ENCODE measurements at places on chromosomes 1 and 21.

GRCh38 chr1:154711416-154711815 lies 103.4 kb upstream of the ADAR start:
- DNase-seq, result no peak

DNA sequence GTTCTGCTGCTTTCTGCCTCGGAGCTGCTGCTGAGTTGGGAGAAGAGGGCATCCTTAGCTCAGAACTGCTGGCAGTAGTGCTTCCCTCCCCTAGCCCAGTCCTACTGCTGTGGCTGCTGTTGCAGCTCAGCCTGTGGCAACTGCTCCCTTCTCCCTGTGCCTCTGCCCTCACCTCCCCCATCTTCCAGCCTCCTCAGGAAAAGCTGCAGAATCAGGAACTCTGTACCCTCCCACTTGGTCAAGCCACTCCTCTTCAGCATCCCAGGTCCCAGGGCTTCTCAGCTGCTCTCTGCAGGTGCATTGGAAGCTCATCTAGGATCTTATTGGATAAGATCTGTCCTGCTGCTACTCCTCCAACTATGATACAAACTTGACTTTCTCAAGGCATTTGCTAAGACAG lies 316.7 kb downstream of the BRINP2 start:
- DNase-seq, result no peak

- DNase-seq, result no peak
Measured at GRCh38 chr21:45983981-45984551, 2.5 kb downstream of the COL6A1 start.

GRCh38 chr1:87030740-87031690 lies 116.6 kb downstream of the HS2ST1 start:
- DNase-seq, result no peak

DNA sequence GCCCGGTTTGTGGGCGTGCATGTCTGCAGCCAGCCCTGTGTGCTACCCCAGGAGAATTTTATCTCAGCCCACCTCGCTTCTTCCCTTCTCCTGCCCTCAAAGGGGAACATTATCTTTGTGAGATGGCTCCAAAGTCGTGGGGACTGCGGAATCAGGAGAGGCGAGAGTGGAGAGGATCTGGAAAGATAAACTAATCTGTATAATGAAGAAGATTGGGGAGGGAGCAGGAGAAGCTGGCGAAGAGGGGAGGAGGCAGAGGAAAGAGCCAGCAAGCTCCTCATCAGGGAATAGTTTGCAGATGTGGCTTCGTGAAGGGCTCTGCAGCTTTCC lies 310.3 kb downstream of the MATN1 start:
- DNase-seq, result no peak

DNA sequence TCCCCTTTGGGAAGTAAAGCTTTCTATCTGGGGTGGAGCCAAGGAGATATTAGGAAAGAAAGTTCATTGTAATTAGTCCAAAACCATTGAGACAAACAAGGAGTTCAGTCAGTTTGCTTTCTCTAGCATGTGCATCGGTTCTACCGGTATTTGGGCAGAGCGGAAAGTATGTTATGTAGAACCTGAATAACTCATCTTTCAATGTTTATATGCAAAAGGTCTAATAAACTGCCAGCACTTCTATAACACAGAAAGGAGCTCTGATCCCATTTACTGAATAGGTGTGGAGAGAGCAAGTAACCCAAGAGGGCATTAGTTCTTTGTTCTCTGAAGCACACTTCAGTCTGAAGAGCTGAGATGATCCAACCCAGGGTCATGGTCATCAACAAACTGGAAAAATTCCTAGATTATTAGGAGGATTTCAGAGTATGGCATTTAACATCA lies 3.5 kb downstream of the TGFB2 start:
- no peak for DNase-seq

- DNase-seq, result no peak
Measured at GRCh38 chr1:59364037-59364436, 67.1 kb downstream of the FGGY start.

DNA sequence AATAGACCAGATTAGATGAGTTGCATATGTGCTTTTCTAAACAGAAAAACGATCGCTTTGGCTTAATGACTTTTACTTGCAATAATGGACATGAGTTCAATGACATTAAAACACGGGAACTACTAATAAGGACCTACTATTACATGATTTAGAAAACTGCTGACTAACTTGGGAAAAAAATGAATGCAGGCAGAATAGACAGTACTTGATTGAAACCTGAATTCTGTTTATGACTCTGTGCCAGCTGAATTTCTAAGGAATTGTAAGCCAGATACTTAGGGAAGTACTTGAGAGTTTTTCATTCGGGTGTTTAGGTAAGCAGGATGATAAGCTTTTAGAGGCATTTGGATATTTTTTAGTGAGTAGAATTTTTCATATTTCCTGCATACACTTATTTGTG lies 12.0 kb downstream of the ADGRL2 start:
- DNase-seq, result no peak

DNA sequence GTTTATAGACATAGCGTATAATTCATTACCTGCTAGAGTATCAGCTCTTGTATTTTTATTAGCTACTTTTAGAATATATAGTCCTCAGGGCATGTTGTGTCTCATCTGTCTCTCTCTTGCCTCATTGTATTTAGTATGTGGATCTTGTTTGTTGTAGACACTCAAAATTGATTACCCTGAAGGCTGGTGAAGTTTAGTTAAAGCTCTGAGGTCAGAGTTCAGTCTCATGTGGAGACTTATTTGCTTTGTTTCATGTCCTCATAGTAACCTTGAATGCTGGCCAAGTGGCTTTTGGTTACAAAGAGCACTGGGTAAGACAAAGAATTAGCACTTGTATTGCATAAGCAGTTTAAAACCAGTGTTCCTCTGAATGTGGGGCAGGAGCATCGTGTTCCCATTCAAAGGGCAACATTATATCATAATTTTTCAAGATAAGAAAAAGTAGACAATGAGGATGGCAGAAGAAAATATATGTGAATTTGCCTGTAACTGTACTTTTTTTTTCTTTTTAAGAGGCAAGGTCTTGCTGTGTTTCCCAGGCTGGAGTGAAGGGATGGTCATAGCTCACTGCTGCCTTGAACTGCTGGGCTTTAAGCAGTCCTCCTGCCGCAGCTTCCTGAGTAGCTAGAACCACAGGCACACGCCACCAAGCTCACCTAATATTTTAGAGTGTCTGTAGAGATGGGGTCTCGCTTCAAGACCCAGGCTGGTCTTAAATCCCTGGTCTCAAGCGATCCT lies 17.4 kb downstream of the CNST start:
- DNase-seq, result no peak

DNA sequence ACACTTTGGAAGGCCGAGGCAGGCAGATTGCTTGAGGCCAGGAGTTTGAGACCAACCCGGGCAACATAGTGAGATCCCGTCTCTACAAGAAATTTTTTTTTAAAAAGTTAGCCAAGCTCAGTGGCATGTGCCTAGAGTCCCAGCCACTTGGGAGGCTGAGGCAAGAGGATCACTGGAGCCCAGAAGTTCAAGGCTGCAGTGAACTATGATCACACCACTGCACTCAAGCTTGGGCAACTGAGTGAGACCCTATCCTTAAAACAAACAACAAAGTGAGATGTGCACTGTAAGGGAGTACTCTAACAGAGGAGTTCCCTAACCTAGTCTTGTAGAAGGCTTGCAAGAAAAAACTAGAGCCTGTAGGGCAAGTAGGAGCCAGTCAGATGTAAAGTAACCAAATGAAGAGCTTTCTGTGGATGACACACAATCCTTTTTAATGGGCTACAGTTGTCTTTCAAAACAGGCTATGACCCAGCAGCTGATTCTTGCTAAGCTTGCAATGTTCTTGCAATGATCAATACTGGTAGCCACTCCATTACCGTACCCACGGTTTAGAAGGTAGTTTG lies 38.0 kb upstream of the SRP9 start:
- no peak for DNase-seq

GRCh38 chr1:223860051-223860622 lies 14.4 kb upstream of the TP53BP2 start:
- no peak for DNase-seq

- no peak for DNase-seq
Measured at GRCh38 chr1:11906870-11907269, 19.4 kb downstream of the KIAA2013 start.

- no peak for DNase-seq
Measured at GRCh38 chr1:46030876-46031660, 101.4 kb downstream of the PIK3R3 start.

GRCh38 chr1:184189361-184189760 lies 137.8 kb downstream of the TSEN15 start:
- DNase-seq, result no peak

- DNase-seq, result no peak
Measured at GRCh38 chr21:27831816-27832569, 865.1 kb upstream of the ADAMTS5 start.

DNA sequence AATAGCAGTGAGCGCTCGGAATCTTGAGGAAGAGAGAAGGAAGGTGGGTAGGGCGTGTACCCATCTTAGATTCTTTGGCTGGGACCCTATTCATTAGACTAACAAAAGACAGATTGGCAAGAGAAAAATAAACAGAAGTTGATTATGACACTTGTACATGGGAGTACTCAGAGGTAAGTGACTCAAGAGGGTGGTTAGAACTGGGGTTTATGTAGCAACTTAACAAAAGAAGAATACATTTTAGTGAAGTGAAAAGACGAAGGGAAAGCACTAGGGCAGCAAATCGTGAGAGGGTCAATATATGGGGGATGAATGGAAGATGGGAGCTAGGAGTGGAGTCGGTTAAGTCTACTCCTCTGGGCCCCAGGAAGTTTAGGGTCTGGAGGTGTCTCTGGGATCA lies 25.8 kb upstream of the RCC2 start:
- DNase-seq, result no peak

GRCh38 chr1:1426496-1427105 lies 5.5 kb upstream of the ANKRD65 start:
- DNase-seq, result no peak

DNA sequence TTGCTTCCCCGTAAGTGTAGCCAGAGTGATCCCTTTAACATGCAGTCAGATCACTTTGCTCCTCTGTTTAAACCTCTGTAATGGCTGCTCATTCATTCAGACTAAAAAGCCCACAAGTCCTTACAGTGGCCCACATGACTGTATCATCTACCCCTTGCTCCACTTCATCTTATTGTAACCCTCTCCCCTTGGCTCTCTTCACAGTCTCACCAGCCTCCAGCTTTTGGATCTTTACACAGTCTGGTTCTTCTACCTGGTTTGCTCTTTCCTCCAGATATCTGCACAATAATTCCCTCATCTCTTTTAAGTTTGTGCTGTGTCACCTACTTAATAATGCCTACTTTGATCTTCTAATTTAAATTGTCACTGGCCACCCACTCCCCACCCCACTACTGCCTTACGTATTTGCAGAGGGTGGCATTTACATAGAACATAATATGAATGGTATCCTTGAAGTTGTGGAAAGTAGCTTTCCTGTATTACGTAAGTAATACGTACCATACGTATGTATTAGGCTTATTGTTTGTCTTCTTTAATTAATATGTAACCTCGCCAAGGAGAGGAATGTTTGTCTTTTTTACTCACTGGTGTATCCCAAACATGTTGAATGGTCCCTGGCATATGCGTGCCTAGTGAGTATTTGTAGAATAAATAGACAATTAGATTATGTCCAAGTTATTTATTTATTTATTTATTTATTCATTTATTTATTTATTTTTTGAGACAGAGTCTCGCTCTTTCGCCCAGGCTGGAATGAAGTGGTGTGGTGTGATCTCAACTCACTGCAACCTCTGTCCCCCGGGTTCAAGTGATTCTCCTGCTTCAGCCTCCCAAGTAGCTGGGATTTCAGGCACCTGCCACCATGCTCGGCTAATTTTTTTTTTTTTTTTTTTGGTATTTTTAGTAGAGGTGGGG lies 48.6 kb downstream of the TSNAX start:
- DNase-seq, result no peak

DNA sequence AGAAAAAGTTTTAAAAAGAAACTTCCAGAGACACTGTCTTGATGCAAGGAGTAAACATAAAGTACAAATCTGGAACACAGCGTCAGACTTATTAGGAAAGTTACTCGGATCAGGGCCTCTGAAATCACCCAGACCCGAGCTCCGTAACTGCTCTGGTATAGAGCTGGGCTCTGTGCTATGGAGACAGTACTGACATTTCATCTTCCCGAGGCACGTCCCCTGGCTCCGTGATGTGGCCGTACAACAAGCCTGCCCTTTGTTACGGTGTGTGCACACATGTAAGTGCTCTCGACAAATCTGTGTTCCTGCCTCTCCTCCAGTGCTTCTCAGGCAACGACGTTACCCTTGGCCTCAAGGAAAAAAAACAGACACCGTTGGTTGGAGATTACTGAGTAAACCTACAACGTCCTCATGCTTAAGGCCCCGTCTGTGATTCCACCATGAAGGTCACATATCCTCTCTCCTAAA lies 107.0 kb upstream of the IRF2BP2 start:
- DNase-seq, result no peak

- no peak for DNase-seq
Measured at GRCh38 chr1:77319036-77319705, 37.4 kb downstream of the AK5 start.

- no peak for DNase-seq
Measured at GRCh38 chr1:26351590-26352337, 2.2 kb downstream of the CRYBG2 start.

GRCh38 chr1:60634106-60634505 lies 448.3 kb upstream of the NFIA start:
- no peak for DNase-seq

- no peak for DNase-seq
Measured at GRCh38 chr1:69086148-69086547, 481.6 kb upstream of the LRRC7 start.

GRCh38 chr1:183565261-183565660 lies 25.0 kb downstream of the NCF2 start:
- no peak for DNase-seq

GRCh38 chr1:208093046-208093445 lies 151.1 kb downstream of the PLXNA2 start:
- no peak for DNase-seq

GRCh38 chr1:190102757-190103326 lies 374.8 kb downstream of the BRINP3 start:
- no peak for DNase-seq

DNA sequence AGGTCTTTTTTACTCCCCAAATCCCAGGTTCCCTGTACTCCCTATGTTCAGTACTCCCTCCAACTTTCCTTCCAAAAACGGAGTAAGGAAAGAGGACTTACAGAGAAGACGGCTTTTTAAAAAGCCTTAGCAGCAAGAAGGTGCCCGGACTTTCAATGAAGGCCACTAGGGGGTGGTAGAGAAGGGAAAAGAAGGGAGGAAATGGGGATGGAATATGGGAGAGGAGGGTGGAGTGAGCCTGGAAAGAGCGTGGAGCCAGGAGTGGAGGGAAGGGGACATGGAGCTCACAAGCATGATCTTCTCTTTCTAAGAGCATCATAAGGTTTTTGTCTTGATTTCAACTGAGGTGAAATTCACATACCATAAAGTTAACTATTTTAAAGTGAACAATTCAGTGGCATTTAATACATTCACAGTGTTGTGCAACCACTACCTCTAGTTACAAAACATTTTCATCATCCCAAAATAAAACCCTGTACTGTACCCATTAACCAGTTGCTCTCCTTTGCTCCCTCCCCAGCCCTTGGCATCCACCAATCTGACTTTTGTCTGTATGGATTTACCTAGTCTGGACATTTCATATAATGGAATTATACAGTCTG lies 129.9 kb downstream of the ZNF281 start:
- peak; percentile 4 for DNase-seq

Data from effector CD8-positive, alpha-beta T cell (primary cell).